ENCODE measurements at places on chromosomes 6 and 20.

- no peak for DNase-seq
These were observed 10.7 kb downstream of the TBXT start for GRCh38 chr6:166156942-166157341.

DNA sequence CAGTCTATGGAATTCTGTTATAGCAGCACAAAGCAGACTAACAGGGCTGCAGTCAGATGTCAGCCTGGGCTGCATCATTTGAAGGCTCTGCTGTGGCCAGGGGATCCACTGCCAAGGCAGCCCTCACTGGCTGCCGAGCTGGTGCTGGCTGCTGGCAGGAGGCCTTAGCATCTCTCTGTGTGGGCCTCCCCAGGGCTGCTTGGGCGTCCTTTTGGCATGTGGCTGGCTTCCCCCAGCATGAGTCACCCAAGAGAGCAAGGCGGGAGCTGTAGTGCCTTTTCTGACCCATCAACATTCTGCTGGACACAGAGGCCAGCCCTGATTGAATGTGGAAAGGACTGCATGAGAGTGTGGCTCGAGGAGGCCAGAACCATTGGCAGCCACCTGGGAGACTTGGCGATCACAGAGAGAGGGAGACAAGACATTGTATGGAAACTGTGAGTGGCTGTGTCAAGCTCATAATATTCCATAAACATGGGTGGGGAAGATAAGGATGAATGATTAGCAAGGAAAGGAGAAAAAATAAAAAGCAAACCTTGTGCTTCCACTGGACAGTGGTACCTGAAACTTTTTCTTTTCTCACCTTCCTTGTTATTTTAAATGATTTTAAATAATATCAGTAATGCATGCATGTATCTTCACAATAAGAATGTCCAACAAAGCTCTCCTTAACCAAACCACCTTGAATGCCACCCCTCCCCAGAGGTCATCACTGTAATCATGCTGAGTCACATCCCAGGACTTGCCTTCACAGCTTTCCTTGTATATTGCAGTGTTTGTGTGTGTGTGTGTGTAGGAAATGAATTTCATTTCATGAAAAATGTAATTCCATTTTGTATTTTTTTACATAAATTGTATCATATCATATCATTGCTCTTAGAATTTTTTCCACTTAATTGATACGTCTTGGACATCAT lies 55.0 kb upstream of the VSX1 start:
- DNase-seq, result no peak

DNA sequence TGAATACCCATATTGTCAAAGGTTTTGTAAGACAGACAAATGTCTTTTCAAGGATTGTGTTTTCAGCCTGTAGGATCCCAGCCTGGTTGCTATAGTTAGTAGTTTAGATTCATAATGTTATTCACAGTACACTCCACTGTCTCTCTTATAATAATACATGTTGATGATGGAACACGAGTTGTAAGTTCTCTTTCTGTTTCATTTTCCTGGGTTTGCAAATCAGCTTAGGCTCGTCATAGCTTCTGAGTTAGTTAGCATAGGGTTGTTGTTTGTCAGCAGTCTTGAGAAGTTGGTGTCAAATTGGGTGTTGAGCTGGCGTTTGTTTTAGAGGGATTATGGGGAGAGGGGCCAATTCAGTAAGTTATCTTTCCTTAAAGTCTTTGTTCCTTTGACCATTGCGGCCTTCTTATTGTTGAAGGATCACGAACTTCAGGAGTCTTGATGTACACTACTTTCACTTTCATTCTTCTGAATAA lies 45.8 kb downstream of the QKI start:
- DNase-seq, result peak; percentile 17

DNA sequence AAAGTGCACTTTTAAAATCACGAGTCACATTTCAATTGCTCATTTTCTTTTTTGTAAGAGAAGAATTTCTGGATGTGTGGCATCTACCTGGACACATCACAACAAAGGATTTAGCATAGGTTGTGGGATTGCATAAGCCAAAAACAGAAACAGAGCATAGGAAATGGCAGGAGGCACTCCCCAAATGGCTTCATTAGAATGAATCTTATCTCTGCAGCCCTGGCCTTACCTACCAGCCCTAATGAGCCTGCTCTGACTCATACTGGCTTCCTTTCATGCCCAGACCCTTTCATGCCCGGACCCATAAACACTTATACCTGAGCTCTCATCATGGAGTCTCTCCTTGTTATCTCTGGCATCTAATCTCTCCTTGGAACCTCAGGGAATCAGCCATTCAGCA lies 23.9 kb upstream of the SPTLC3 start:
- DNase-seq, result no peak

DNA sequence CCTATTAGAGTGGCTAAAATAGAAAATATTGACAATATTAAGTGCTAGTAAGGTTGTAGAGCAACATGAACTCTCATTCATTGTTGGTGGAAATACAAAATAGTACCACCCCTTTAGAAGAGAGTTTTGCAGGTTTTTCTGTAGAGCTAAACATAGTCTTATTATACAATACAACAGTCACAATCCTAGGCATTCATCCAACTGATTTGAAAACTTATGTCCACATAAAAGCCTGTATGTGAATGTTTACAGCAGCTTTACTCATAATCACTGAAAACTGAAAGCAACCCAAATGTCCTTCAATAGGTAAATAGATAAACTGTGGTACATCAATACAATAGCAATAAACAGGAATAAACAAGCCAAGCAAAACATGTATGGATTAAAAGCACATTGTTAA lies 162.6 kb upstream of the PRND start:
- DNase-seq, result no peak

DNA sequence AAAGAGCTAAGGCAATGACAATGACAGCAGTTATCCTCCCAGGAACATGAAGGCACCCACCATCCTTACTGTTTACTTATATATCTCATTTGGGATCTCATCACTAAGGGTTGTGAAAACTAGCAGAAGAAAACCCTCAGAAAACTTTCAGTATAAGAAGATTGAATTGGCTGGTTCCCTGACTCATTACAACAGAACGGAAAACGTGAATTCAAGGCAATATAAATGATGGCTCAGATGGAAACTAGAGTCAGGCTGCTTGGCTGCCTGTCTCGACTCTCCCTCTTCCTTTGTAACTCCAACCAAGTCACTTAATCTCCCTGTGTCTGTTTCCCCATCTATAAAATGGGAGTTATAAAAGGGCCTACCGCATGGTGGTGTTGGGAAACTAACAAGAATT lies 387.1 kb upstream of the JARID2 start:
- DNase-seq, result peak; percentile 32

Measured in stimulated activated CD4-positive, alpha-beta T cell treated with anti-CD3 and anti-CD28 coated beads, Interleukin-4, amount 100 ng/mL, for 24 hours (primary cell).